ENCODE measurements at places on chromosomes 11 and 22. TPM values are rescaled to one million over a fixed set of nuclear protein-coding genes. Genes with fewer than 3 reads are reported as not detected.

KCNJ11 gene
- total RNA-seq = not detected

GRCh38 chr11:108790501-108791299 is 125.8 kb downstream of the DDX10 start:
- no peak for DNase-seq

- no peak for DNase-seq
Measured at GRCh38 chr11:8800520-8801110, 110.4 kb upstream of the AKIP1 start.

DNA sequence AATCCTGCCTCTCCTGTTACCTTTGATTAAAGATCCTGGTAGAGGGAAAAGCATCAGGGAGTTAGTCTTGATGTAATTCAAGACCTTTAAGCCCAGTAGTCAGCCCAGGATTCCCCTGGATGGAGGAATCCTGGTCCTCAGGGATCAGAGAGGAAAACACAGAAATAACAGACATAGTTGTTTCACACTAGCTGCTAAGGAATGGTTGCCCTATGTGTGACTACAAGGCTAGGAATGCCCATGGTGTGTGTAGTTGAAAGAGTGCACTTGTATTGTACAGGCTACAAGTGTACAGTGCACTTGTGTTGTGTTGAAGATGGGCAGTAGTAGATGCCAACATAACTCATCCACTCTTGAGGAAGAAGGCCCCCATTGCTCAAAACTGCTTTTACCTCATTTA is 226.8 kb downstream of the AASDHPPT start:
- peak; percentile 57 for DNase-seq

DNA sequence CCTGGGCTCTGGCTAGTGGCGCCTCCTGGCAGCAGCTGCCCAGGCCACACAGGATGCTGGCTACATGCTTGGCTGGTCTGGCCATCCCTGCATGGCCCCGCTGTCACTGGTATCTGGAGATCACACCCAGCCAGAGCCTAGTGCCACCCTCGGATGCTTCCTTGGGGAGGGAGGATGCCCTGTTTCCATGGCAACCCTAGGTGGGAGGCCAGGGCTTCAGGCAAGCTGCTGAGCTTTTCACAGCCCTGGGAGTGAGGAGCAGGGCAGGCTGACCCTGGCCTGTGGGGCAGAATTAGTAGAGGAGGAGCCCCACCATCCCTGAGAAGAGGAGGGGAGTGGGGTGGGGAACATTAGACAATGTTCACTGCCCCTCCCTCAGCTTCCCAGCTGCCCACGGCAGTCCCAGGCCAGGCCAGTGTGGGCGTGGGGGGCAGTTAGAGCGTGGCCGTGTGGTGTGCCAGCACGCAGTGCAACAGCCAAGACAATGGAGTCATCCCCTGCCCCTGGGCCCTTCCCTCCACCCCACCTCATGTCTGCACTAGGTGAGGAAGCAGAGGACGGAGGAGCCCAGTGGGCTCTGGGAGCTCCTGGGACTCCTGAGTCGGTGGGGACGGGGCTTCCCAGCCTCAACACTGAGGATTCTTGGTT is 50.4 kb downstream of the PARVB start:
- no peak for DNase-seq

DNA sequence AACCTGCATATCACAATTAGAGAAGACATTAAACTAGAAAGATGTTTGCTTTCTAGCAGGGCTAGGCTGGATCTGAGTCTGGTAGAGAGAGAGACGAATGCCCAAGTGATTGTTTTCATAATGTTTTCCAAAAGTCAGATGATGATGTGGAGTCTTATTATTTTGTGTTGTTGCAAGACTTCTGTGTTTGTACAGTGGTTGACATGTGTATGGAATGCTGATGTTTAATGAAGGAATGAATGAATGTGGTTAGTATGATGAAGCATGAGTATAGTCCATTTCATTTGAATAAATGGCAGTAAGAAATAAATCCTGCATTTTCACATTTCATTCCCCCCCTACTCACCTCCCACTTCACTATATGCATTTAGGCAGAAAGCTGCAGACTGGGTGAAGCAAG is 69.6 kb downstream of the PPP2R1B start:
- DNase-seq = peak; percentile 86

DNA sequence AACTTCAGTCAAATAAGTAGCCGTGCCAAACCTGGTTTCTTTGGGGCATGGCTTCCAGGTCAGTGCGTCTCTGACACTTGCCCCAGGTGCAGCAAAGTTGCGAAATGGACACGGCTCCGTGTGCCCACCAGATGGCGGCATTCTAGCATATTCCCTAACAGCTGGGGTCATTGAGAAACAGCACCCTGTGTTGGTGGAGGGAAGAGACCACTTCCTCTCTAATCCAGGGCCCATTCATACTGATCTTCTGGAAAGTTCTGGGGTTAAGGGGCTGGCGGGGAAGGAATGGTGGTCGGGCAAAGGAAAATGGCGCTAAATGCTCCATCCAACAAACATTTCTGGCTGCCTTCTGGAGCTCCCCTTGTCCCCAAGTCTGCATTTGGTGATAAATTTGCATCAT is 141.2 kb upstream of the TIMP3 start:
- DNase-seq = peak; percentile 92

DNA sequence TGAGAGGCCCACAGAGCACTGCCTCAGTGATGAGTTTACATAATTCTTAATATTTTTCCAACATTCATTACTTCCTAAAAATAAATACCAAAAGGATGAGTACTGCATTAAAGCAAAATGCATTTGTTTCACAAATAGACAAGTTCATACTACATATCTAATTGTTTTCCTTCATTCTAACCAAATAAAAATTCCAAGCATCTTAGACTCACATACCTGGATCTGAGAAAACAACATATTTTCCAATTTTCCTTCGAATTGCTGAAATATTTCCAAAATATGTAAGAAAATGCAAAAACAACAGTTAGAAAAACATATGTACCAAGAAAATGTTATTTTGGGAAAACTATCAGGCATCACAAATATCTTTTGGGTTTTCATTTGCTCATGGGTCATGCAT is 127.9 kb upstream of the CEP126 start:
- DNase-seq = no peak

- no peak for DNase-seq
Measured at GRCh38 chr11:35683728-35684339, 21.3 kb downstream of the TRIM44 start.

- no peak for DNase-seq
Measured at GRCh38 chr22:43887391-43887790, 4.4 kb downstream of the PNPLA5 start.

MS4A15 gene
- total RNA-seq = not detected

DNA sequence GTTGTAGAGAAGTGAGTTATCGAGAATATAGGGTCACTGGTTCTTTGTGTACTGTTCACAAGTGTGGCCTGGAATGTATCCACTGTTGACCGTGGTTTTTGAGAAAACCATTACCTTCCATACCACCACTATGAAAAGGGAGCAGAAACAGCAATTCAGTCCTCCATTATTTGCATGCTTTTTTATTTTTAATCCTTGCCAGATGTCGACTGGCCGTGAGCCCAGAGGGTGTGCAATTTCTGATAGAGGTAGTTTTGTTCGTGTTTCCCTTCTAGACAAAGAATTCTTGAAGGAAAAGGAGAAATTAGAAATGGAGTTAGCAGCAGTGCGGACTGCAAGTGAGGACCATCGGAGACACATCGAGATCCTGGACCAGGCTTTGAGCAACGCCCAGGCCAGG is 81.7 kb downstream of the AMOTL1 start:
- no peak for DNase-seq

GRCh38 chr11:19889531-19889930 is 176.9 kb downstream of the NAV2 start:
- DNase-seq = no peak

- no peak for DNase-seq
Measured at GRCh38 chr22:35548722-35549112, 8.1 kb downstream of the RASD2 start.

FGF4 gene
- total RNA-seq = not detected

DNA sequence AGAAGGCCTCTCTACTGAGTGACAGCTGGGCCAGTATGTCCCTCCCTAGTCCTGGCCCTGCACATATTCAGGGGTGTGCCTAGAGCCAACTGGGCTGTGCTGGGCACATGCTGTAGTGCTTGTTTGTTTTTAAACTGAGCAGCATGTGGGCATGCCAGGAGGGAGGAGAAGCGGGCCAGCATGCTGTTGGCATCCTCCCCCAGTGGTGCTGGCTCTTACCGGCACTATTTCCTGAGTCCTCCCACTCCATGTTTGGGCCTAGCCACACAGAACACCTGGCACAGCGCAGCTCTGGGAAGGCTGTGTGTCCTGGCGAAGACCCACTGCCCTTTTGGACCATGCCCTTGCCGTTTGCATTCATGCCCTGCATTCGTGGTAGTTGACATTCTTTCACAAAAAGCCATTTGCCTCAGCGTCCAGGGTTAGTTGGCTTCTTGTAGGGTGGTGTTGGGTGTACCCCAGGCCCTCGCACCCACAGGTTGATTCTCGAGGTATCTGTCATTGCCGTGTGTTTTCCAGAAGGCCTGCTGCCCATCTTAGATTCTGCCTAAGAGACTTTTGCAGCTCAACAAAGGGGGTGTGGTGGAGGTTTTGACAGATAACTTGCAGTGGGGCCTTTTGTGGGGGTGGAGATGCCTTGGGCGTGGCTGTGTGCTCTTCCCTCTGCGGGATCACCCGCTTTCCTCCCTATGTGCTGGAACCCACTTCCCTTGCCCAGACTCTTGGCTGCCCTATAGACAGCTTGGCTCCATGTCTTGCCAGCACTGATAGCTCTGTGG is 13.6 kb downstream of the DGCR8 start:
- DNase-seq = peak; percentile 38

SLC5A4 gene
- total RNA-seq = not detected

GRCh38 chr22:41217553-41218157 is 12.5 kb downstream of the L3MBTL2 start:
- DNase-seq = peak; percentile 91

GRCh38 chr11:2870969-2871680 is 14.4 kb downstream of the CDKN1C start:
- no peak for DNase-seq

GLB1L2 gene
- total RNA-seq = 0.29 TPM

DNA sequence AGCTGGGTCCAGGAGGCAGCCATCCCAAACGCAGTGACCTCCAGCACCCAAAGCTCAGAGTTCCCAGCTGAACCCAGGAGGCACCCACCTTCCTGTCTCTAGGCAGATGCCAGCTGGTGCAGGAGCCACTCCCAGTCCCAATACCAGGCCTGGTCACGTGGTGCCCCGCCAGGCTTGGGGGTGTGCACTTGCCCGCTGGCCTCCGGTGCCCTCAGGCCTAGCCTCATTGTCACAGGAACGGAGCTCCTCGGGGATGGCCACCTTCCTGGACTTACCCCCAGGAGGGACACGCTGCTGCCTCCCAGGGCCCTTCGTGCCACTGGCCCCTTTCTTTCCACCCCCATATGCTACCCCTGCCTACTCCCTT is 4.6 kb downstream of the BID start:
- peak; percentile 73 for DNase-seq

GRCh38 chr11:101563166-101563565 is 20.6 kb downstream of the TRPC6 start:
- DNase-seq = no peak

GRCh38 chr11:27812341-27812740 is 112.1 kb upstream of the BDNF start:
- no peak for DNase-seq

GRCh38 chr22:19448076-19448607 is 631 bp upstream of the C22orf39 start:
- peak; percentile 97 for DNase-seq

SPDYC gene
- total RNA-seq = not detected

DNA sequence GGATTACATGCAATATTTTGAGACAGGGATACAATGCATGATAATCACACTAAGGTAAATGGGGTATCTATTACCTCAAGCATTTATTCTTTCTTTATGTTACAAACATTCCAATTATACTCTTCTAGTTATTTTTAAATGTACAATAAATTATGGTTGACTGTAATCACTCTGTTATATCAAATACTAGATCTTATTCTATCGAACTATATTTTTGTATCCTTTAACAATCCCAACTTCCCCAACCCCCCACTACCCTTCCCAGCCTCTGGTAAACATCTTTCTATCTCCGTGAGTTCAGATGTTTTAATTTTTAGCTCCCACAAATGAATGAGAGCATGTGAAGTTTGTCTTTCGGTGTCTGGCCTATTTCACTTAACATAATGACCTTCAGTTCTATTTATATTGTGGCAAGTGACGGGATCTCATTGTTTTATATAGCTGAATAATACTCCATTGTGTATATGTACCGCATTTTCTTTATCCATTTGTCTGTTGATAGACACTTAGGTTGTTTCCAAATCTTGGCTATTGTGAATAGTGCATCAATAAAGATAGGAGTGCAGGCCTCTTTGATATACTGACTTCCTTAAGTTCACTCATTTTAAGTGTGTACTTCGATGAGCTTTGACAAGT is 40.5 kb downstream of the ARHGEF12 start:
- no peak for DNase-seq

- DNase-seq = peak; percentile 82
Measured at GRCh38 chr22:30079952-30080533, at the start of gene HORMAD2. Gene HORMAD2, plus strand, starts transcription at chr22:30080464. Its CDS starts 13,489 bp downstream, at chr22:30093953.

- no peak for DNase-seq
Measured at GRCh38 chr11:43130616-43131015, 181.2 kb upstream of the API5 start.

PHETA2 gene
- 23.9 TPM for total RNA-seq

PGA4 gene
- total RNA-seq = not detected

API5 gene
- total RNA-seq = 75.7 TPM

TPBGL gene
- not detected for total RNA-seq

DNA sequence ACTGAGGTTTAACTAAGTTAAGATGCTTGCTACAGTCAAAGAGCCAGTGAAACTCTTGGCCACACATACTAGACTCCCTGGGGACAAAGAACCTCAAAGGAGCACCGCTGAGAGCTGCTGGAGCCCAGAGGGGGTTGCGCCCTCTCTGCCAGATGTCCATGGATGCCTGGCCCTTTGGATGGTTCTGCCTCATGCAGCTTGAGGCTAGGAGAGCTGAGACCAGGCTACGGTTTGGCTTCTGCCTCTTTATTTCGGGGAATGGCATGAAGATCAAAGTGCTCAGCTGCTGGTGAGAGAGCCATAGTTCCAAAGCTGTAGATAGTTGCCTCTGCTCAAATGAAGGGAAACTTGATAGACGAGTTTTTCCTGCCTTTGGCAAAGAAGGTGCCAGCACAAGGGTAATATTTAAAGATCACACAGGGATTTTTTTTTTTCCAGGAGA is 43.0 kb downstream of the RASSF10 start:
- DNase-seq = no peak

Measured in osteoblast (primary cell).